ENCODE measurements at places on chromosomes 6 and 20.

GRCh38 chr6:26382121-26382520, 787 bp upstream of the BTN2A2 start:
- DNase-seq: no peak

DNA sequence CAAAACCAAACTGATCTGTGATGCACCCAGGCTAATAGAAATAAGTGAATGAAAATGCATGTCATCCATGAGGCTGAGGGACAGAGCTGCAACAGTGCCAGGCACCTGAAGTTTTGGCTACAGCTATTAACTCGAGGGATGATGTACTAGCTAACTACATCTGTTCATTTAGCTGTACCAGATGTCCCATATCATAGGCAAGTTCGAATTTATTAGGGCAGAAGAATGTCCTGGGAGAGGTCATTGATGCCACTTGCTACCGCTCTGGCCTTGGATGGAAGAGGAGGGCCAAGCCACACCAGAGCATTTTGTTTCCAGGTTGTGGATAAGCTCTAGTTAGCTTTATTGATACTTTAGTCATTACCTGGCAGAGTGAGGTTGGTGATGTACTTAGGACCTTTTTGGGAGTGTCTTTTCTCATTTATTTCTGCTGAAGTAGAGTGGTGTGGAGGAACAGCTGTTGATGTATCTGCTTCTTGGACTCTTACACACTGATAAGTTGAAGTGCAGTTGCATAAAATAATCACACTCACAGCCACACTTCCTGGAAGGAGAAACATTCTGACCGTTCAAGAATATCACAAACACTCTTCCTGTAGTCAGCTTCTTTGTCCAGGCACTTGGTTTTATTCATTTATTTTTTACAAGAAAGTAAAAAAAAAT, 8.2 kb downstream of the ZFAND3 start:
- DNase-seq: no peak

GRCh38 chr6:29598172-29598747, 13.3 kb downstream of the OR2H2 start:
- DNase-seq: no peak

DNA sequence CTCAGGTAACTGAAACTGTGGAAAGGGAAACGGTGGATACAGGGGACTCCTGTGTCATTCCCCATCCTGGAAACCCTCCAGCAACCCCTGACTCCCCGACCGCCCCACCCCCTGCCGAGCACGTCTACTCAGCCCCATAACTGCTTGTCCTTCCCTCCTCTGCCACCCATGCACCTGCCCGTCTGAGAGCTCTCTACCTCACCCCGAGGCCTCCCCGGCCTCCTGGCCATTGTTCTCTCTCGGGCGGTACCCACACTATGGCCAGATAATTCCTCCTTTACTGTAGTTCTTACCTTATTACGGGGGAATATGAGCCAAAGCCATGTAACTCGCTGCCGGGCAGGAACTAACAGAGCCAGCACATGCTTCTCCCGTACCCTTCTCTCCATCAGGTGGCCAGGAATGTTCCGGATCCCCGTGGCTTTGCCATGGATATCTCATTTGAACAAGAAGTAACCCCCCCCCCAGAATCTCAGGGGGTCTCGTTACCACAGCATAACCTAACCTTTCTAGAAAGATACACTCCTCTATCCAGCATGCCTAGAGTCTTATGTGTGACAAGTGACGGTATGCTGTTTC, 4.8 kb upstream of the IRF4 start:
- DNase-seq: no peak

Measured in erythroblast (primary cell).